ENCODE measurements at places on chromosomes 12 and 14.

DNA sequence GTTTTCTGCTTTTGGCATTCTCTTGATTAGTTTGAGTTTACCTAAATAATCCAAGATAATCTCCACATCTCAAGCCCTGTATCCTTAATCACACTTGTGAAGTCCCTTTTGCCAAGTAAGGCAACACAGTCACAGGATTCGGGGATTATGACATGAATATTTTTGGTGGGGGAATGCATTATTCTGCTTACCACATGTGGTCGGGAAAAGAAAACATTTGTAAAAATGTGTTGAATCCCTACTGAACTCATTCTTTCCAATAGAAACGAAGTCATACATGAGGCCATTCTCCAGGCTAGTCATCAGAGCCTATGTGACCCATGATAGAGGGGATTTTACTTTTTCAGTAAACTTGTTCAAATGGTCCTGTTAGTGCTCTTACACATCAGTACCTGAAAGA, 58.5 kb upstream of the PRICKLE1 start:
- no peak for DNase-seq

DNA sequence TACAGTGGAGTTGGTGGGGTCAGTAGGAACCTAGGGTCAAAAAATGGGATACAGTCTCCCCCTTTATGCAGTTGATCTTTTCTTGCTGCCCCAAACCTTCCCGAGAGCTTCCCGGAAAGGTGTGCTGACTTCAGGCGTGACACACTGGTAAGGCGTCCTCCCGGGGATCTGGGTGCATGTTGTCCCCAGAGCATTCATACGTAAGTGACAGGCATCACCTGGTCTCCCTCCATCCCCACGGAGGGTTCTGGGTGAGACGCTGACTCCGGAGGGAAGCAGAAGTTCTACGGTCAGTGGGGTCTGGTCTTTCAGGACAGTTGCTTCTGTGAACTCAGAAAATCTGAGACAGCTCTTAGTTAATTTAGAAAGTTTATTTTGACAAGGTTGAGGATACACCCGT, 159.6 kb upstream of the RTL1 start:
- no peak for DNase-seq

GRCh38 chr12:2320841-2321240, 268.1 kb downstream of the CACNA1C start:
- no peak for DNase-seq

DNA sequence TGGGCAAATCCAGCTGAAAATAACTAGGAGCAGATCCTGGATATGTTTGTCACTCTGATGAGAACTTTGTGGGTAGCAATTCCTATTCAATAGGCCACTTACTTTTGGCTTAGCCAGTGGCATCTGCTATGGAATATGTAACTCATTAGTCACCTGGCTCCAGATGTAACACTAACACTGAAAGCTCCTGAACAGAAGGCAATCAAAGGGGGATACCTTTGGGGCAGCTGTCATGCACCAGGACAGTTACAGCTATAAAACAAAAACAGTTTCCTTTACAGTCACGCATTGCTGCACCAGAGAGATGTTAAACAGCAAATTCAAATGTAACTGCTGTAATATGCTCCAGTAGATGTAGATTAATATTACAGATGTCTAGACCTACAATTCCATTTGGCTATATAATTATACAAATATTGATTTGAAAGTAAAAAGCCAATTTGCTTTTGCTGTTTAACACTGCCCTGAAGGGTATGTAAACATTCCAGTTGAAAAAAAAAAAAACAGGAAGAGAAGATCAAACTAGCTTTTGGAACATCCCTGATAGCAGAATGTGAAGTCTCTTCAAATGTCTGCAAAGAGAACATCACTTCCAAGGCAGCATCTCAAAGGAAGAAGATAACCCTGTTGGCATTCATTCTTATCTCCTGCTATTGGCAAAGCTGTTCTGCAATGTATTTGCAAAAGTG, 18.4 kb downstream of the RACGAP1 start:
- DNase-seq: no peak

- no peak for DNase-seq
These were observed 515.7 kb downstream of the ETNK1 start for GRCh38 chr12:23140710-23141109.

GRCh38 chr14:90288651-90289355, 32.5 kb downstream of the PSMC1 start:
- DNase-seq: peak; percentile 25

DNA sequence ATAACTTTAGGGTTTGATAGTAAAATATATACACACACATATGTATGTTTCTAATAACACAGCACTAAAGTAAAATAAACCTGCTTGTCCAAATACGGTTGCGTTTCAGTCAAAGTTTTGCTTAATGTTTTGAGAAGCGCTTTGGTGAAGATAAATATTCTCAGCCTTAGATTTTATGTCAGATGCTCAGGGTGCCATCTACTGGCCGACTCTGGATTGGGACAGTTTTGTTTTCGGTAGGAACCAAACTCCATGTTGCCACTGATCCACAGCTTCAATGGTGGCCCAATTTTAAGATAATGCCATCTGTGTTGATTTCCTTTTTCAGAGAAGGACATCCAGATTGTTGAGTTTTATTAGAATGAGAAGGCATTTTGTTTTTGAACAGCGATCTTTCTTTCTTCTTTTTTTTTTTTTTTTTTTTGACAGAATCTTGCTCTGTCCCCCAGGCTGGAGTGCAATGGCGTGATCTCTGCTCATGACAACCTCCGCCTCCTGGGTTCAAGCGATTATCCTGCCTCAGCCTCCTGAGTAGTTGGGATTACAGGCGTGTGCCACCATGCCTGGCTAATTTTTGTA, 43.1 kb downstream of the LLPH start:
- DNase-seq: peak; percentile 74

DNA sequence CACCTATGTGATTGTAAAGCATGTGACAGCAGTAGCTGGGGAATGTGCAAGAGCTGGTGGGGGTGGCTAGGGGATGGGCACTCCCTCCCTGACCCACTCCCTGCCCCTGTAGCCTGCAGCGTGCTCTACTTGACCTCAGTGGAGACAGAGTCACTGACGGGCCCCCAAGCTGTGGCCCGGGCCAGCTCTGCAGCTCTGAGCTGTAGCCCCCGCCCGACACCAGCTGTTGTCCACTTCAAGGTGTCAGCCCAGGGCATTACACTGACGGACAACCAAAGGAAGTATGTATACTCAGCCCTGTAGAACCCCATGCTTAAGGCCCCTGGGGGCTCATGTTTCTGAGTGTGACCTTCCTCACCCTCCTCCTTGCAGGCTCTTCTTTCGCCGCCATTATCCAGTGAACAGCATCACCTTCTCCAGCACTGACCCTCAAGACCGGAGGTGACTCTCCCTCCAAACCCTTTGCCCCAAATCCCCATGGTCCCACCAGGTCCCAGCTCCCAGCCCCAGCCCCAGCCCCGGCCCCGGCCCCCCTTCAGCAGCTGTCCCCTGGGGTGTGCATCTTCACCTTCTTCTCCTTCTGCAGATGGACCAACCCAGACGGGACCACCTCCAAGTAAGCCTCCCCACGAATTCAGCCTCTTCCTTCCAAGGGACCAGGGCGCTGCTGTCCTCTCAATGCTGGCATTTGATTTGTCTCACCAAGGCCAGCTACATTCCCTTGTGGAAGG, 13.3 kb downstream of the TNS2 start:
- DNase-seq: peak; percentile 58

GRCh38 chr12:275812-276211, 13.2 kb upstream of the SLC6A13 start:
- no peak for DNase-seq

DNA sequence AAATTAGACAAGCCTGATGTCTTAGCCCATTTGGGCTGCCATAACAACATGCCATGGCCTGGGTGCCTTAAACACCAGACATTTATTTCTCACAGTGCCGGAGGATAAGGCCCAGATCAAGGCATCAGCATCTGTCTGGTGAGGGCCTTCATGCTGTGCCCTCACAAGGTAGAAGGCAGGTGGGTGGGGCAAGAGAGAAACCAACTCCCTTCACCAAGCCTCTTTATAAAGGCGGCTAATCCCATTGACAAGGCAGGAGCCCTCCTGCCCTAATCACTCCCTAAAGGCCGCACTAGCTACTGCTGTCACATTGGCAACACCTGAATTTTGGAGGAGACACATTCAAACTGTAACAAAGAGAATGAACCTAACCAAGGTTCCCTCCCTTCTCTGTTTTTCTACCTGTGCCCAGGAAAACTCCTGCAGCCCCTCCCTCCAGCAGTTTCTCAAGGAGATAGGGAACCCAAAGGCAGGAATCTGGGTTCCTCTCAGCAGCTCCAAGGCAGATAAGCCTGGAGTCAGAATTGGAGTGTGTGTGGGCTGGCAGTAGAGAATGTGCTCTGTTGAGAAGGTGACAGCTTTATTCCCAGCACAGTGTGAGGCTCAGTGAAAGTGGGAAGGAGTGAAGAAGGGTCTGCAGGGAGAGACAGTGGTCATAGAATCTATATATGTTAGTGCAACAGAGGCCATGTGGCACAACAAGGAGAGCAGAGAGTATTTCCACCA, 21.7 kb upstream of the GPATCH2L start:
- DNase-seq: no peak

- no peak for DNase-seq
These were observed 79.4 kb upstream of the GZMB start for GRCh38 chr14:24713404-24713803.

DNA sequence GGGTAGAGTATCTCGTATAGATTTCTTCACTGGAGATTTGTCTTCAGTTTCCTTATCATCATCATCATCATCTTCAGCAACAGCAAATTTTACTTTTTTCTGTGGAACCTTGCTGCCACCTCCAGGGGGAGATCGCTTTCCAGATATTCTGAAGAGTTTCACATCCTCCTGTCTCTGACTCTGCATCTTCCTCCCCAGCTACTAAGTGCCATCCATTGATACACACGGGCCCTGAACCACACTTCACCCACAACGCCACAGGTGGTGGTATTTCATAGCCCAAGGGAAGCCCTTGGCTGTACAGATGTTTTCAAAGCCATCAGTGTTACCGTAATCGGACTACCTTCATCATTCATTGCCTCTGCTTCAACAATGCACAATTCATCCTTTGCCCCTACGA, 82.2 kb downstream of the PPP2R5C start:
- peak; percentile 80 for DNase-seq

- DNase-seq: no peak
These were observed 76.7 kb downstream of the MED13L start for GRCh38 chr12:116200812-116201211.

GRCh38 chr12:69046920-69047319, 113.9 kb upstream of the CPM start:
- no peak for DNase-seq

GRCh38 chr12:119444462-119445044, 110.0 kb downstream of the CCDC60 start:
- peak; percentile 71 for DNase-seq

GRCh38 chr12:1466481-1467154, 127.8 kb downstream of the FBXL14 start:
- no peak for DNase-seq

- no peak for DNase-seq
These were observed 79.3 kb downstream of the ZFC3H1 start for GRCh38 chr12:71584356-71584755.
